IPS DF 6.9 (cell line): ENCODE measurements at places on chromosomes 2 and 18.
A peak's percentile ranks its signal among the peaks of the same experiment; 100 is the strongest.

- no peak for DNase-seq
These were observed 12.8 kb downstream of the ANKRD62 start for GRCh38 chr18:12106471-12106870.

DNA sequence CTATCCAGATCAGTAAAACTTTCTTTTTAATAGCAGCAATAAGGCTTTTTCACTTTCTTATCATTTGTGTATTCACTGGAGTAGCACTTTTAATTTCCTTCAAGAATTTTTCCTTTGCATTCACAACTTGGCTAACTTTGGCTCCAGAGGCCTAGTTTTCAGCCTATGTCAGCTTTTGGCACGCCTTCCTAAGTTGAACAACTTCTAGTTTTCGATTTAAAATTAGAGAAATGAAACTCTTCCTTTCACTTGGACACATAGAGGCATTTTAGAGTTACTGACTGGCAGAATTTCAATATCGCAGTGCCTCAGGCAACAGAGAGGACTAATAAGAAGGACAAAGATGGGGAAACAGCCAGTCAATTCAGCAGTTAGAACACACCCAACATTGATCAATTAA is 577.4 kb downstream of the DSC3 start:
- DNase-seq = no peak

DNA sequence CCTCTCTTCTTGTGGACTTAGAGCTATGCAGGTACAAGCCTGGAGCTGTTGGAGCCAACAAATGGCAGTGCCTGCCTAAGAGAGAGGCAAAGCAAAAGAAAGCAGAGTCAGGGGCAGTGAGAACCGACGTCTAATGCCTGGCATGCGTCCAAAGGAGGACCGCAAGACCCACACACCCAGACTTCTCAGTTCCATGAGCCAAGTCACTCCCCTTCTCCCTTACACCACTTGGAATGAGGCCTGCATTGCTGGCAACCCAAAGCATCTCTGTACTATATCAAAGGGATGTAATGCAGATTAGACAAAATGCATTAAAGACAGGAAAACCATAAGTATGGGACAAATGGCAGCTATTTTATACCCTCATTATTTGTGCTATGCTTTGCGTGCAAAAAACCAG is 49.9 kb upstream of the RNU4ATAC start:
- no peak for DNase-seq

DNA sequence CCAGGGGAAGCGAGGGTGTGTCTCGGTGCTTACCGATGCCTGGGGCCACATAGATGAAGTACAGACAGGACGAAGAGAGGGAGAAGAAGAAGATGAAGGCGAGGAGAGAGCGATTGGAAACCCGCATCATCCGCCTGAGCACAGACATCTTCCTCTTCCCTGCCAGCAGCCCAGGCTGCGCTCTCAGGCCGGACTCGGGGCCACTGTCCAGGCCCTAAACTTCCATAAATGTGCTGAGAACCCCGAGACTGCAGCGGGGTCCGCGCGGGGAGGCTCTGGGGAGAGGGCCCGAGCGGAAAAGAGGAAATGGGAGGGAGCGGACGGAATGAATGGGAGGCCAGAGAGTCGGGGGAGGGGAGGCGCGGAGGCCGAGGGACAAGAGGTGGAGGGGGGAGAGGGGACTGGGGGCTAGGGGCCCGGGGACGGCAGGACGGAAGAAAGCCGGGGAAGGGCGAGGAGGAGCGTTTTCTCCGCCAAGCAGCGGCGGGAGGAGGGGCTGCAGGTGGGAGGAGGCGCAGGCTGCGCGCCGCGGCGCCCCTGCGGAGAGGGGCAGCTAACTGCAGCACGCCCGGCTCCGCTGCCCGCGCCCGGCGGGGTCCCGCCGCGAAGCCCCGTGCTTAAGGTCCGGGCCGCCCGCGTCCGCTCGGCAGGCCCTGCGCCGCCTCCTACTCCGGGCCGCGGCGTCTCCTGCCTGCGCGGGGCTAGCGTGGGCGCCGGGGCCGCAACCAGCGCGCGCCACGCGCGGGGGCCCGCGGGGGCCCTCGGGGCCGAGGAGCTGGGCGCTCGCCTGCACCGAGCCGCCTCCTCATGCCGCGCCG is at the start of gene B4GALT6:
Gene B4GALT6, minus strand, starts transcription at position 303 of the 818 bp plus-strand sequence. Its CDS starts 155 bp downstream, at position 148.
- peak; percentile 25 for DNase-seq

GRCh38 chr2:26692279-26692896 is at the start of gene KCNK3:
TSS of gene KCNK3 (plus strand) at chr2:26692722. CDS start at chr2:26692876, 154 bp downstream.
- DNase-seq = no peak

DNA sequence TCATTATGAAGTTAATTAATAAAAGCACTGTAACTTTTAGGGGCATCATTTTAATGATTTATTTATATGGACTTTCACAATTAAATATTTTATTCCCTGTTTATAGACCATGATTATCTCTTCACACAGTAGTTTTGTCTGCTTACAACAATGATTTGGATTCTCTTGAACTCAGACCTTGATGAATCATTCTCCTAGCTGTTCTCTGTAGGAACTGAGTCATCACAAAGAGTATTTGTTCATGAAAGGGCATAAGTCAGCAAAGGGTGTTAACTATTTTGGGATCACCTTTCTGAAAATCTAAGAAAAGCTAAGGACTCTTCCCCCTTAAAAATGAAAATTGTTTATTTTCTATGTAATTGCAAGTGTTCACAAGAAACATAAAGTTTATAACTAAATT is 461.1 kb upstream of the UBE2E3 start:
- no peak for DNase-seq

- no peak for DNase-seq
These were observed 16.4 kb downstream of the CEP76 start for GRCh38 chr18:12686100-12686499.

GRCh38 chr2:211837206-211837605 is 701.4 kb downstream of the ERBB4 start:
- no peak for DNase-seq

DNA sequence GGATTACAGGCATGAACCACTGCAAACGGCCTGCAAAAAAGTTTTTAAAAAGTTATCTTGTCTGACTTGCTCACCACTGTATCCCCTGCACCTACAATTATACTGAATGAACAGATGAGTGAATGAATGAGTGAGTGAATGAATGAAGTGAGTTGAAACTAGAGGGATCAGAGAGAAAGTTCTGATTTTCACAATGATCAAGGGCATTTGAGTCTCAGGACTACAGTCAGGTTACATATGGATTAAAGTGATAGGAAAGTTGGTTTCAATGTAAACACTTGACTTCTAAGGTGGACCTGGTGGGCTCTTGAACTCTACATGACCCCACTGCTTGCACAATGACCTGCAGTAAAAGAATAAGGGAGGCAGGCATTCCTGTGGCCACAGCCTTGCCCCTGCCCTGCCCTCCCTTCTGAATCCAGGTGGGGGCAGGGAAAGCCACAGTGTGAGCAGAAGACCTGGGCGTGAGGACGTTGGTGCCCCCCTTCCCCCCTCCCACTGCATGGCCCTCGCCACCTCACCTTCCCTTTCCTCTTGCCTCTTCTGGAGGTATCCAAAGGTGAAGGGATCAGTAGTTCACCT is 10.7 kb downstream of the C2orf80 start:
- DNase-seq = no peak

- no peak for DNase-seq
These were observed 467.0 kb upstream of the RAB12 start for GRCh38 chr18:8142131-8142711.

DNA sequence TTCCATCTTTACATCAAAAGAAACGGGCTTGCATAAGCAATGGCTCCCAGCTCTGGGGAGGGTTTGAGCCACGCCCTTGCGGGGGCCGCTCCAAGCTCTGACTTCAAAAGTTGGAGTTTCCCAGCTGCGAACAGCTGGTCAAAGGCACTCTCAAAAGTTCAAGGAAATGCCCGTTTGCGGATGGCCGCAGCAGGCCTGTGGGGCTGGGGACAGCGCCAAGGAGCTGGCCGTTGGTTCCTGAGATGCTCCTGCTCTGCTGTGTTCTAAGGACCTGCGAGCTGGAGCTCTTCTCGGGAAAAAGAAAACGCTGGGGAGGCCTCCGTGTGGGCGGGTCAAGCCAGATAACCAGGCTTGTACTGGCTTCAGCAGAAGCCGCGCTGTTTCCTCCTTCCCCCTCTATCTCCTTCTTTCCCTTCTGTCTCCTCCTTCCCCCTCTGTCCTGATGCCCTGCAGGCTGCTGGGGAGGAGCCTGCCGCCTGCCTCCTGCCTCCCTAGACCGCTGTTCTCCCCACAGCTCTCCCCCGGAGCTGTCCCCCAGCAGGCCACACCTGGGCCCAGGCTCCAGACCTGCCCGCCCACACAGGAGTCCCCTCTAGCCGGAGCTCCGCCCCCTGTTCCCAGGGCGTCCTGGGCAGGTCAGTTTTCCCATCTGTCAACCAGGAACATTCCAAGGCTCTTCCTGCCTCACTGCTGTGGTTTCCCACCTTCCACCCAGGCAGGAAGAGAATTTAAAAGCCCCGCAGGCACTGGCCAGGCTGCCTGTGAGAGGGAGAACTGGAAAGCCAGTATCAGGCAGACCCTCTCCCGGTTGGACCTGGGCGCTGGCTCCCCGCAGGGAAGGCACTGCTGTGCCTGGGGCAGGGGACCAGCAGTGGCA is 14.1 kb downstream of the KLF11 start:
- DNase-seq = no peak

DNA sequence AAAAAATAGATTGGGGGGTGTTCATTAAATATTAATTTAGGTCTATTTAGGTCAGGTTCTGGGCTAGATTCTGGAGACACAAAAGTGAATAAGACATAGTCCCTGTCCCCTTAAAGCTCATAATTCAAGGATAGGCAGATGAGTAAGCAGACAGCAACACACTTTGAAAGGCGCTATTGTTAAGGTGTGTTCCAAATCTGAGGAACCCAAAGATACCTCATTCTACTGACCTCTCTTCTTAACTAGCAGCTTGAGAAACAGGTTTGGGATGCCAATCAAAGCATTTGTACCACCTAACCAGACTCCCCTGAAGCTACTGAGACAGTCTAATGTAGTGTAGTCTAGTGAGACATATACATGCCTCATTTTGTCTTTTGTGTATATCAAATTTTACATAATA is 34.8 kb downstream of the SEMA4F start:
- no peak for DNase-seq

DNA sequence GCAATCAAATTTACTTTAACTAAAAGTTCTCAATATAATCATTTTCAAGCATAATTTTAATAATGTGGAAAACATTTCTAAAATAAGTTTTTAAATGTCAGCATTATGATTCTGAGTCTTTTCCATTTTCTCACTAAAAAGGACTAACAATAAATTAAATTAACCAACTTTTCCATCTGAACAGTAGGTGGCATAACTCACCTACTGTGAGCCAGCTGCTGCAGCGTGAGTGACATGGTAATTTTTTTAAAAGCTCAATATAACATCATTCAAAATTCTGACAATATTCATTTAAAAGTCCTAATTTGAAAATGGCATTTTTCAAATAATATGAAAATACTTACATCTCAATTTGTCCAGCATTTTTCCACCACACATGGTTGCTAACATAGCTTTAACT is 66.5 kb downstream of the DTNB start:
- no peak for DNase-seq
